ENCODE measurements at places on chromosomes 3 and 15. TPM values are rescaled to one million over a fixed set of nuclear protein-coding genes. Genes with fewer than 3 reads are reported as not detected.

DNA sequence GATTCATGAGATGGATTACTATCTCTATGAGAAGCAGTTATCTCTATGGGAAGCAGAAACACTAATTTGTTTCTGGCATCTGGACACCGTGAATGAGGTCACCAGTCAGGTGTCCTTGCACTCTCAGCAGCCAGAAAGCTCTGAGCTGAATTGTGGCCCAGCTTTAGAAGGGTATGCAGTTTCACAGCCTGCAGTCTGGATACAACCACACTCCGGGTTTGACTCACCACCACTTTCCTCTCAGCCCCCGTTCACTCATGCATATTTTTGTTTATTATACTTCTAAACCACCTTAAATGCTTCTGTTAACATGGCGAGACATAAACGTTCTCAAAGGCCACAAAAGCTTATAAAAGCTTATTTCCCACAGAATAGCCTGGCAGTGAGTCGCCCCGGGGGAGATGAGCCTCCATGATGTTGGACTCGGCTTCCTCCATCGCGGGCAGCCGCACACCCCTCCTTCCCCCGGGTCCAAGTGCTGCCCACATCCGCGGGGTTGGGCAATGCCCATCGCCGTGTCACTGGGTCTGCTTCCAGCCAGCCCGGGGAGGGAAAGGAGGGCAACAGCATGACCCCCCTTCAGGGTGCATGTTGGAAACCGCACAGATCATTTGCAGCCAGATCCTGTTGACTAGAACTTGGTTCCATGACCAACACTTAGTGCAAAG is 16.8 kb upstream of the SLC41A3 start:
- DNase-seq, result no peak

DNA sequence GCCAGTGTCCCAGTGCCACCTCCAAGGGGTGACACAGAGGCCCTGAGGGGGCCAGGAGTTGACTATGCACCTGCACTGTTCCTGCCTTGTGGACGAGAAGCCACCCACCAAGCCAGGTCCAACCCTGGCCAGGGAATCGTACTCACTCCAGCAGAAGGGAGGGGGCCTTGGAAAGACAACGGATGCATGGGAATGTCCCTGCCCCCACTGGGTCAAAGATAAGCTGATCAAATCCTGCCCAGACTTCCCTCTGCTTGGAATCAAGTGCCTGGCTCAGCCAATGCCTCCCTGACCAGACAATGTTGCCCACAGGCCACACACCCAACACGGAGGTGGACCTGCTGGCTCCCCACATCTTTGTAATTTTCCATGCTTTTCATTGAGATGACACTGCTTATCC is 23.9 kb downstream of the CACNA2D2 start:
- DNase-seq, result no peak

GRCh38 chr3:194514626-194515025 is 27.8 kb upstream of the ATP13A3 start:
- no peak for DNase-seq

DNA sequence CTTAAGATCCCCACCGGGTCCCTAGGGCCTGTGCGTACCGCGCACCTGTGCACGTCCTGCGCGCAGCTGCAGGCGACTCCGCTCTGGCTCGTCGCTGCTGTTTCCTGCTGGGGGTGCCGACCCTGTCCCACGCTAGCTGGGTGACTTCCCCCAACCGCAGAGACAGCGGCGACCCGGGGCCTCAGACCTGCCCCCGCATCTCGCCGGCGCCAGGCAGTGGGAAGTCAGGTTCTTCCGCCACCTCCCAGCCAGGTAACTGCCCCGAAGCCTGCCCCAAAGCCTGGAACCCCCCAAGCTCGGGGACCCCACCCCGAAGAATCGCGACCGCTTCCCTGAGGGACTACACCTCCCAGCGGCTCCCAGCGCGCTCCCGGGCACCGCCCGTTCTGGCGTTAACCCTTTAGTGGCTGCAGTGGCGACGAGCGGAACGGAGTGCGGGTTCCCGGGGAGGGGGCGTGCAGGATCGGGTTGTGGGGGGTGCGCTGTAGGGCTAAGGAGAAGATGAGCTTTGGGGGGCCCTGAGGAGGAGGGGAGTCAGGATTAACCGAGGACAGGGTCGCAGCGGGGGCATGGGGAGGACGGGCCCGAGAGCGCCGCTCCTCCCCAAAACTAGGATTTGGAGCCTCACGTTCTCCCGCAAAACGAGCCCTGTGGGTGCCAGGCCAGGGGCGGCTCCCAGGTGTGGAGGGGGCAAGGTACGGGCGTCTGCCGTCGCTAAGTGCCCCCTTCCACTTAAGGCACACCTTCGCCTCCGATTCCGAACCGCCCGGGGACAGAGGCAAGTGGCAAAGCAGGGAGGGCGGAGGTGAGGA is 589 bp downstream of the NEIL1 start:
- DNase-seq, result peak; percentile 75

NTRK3 gene
- total RNA-seq, result 4.9 TPM

GPR15 gene
- total RNA-seq, result not detected

- DNase-seq, result no peak
Observed at GRCh38 chr3:63132461-63133250, 145.5 kb upstream of the SYNPR start.

RASL12 gene
- total RNA-seq, result 6.5 TPM

NEIL1 gene
- 21.1 TPM for total RNA-seq

DNA sequence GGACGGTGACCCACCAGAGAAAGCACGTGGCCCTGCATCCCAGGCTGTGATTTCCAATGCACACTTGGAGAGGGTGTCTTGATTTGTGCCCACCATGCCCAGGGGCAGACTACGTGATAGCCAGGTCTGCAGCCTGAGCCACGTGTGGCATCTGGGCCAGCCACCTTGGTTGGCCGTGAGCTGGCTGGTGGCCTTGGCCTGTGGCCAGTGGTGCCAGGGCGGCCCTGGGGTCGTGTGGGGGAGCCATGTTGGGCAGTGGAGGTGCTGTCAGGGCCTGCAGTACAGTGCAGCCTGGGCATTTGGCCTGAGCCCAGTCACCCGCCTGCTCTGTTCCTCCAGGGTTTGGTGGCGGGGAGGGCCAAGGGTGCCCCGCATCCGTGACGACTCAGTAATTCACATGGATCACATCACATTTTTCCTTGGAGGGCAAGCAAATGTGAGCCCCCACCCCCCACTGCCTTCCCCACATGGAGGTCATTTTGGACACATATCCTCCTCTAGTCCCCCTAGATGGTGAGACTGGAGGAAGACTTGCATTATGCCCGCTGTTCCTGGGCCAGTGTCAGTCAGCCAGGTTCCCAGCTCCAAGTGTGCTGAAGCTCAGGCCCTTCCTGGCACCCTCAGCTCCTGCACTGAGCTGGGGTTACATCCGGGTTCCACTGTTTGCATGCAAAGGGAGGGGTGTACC is 201.4 kb downstream of the UBE3A start:
- DNase-seq, result no peak

GRCh38 chr3:189340680-189341460 is 169.1 kb downstream of the TPRG1 start:
- no peak for DNase-seq

DNA sequence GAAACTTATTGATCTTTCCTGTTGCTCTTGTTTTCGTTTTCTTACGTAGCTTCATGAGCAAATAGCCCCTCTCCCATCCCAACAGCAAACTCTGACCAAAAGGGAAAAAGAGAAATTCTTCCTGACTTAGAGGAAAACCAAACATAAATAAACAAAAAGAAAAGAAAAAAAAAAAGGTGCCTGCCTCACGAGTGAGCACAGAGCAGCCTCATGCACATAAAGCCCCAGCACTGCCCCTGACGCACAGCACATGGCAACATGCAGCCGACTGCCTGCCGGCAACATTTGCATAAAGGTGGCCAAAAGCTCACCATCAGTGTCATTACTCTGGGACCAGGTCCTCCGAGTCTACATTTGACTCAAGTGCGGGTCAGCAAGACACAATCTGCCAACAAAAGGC is 6.4 kb downstream of the POC1A start:
- DNase-seq, result no peak

DNA sequence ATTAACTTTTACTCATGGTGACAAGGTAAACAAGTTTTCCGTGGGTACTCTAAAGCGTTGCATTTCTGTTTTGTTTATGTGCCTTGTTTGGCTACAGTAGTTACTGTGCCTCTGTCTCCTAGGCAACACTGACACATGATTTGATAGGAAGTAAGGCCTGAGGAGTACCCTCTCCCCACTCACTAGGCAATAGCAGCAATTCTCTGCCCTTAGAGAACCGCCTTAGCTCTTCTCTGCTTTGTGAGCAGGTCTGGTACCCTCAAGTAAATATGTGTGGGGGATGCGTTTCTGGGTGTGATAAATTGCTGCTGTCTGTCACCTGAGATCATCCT is at the start of gene IL5RA:
Gene IL5RA, minus strand, starts transcription at position 76 of the 332 bp plus-strand sequence. CDS start 5,390 bp downstream, outside the sequence.
- DNase-seq, result peak; percentile 41

DNA sequence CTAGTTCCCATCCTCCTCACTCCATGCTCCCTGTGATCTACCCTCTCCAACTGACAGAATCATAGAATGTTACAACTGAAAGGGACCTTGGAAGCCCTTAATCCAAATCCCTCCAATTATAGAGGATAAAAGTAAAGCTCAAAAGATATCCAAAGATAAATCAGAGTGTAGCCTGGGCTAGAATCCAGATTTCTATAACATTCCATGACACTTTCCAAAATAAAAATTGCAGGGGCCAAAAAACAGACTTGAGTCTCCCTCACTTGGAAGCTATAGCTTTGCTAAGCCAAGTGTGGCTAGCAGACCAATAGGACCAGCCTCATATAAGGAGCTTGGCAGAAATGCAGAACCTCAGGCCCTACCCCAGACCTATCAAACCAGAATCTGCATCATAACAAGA is 148.1 kb downstream of the NTRK3 start:
- no peak for DNase-seq

DNA sequence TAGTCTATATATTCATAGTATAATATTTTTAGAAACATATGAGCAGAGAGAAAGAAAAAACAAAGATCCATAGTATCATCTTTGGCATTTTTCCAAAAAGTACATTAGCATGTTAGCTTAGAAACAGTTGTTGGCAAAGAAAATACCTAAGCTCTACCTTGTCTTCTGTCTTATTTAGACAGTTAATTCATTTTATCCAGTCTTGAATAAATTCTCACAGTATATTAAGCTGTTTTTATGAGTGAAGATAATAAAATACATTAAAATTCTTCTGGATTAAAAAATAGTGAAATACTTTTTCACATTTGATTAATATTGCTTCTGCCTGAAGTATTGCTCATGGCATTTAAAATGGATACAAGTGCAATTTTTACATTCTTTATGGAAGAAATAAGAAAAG is 145.2 kb downstream of the ZIC1 start:
- no peak for DNase-seq

GRCh38 chr15:65558997-65559760 is 28.9 kb downstream of the HACD3 start:
- no peak for DNase-seq

UBL7 gene
- 54.6 TPM for total RNA-seq

- DNase-seq, result peak; percentile 76
Observed at GRCh38 chr15:56919031-56919608, 676 bp downstream of the TCF12 start.

GRCh38 chr15:98738689-98739401 is 90.5 kb downstream of the IGF1R start:
- no peak for DNase-seq

CEP97 gene
- total RNA-seq, result 12.1 TPM

DNA sequence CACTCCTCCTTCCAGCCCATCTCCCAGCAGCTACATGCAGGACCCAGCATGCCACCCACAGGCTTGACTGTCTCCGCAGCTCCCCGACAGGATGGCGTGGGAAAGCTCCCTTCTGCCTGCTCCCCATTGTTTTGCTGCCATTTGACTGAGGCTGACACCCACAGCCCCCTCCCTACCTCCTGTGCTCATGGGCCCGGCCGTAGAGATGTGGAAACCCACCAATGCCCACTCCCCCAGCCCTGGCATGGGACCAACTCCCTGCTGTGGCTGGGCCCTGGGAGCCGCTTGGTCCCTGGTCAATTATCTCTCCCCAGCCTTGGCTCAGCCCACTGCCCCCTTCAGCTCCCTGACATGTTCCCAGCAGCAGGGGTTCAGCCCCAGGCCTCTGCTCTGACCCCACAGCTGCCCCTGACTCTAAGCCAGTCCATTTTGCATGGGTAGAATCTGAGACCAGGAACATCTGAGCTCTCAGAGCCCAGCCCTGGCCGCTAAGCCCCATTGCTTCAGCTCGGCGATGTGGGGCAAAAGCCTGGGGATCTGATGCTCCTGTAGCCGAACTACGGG is 8.2 kb downstream of the C3orf22 start:
- DNase-seq, result no peak

DNA sequence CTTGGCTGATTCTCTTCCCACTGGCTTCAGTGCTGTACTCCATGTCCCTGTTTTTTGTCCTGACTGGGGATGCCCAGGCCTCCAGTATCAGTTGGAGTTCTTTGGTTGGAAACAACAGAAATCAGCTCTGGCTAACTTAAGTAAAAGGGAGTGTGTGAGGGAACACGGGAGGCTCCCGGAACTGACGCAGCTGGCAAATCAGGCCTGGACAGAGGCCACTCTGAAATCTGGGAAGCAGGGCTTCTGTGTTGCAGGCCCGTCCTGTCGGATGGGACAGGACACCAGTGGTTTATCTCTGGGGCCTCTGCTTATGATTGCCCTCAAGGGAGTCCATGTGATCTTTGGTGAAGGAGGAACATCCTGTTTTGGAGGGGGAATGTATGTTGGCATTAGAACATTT is 124.3 kb downstream of the CHCHD6 start:
- no peak for DNase-seq

SNTN gene
- total RNA-seq, result not detected

CISH gene
- total RNA-seq, result 5.9 TPM

DNA sequence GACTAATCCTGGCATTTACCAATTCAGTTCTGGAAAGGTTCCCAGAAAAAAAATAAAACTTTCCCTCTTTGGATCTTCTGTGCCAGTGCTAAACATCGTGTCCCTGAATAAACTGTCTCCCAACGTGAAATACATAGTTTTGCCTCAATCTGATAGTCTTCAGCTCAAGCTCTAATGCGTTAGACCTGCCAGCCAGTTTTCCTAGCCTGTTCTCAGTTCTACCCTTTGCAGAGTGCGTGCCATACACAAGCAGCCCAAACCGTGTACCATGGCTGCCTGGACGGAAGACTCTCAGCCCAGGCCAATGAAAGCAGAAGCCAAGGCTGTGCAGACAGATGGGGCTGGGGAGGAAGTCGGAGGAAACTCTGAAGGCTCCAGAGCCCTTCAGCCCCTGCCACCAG is 11.4 kb upstream of the OCA2 start:
- DNase-seq, result no peak

DNA sequence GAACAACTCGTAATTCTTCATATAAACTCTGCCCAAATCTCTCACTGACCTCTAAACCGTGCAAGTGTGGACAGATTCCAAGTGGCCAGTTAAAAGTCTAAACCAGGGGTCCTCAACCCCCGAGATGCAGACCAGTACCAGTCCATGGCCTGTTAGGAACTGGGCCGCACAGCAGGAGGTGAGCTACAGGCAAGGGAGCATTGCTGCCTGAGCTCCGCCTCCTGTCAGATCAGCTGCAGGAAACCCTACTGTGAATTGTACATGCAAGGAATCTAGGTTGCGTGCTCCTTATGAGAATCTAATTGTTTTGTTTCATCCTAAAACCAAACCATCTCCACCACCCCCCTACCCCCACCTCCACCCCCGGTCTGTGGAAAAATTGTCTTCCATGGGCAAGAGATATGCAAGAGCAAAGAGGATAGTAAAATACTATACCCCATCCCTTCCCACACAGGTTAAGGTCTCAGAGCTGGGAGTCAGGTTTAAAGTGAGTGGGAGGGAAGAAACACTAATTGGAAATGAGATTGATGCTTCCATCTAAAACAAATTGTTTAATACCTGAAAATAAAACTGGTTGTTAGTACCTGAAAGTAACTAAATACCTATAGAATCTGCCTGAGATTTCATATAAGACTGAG is 54.0 kb downstream of the POLQ start:
- no peak for DNase-seq

TNFSF10 gene
- total RNA-seq, result 21.3 TPM

MINAR1 gene
- total RNA-seq, result 1.3 TPM

- peak; percentile 46 for DNase-seq
Observed at GRCh38 chr15:75176396-75176761, 25.3 kb upstream of the C15orf39 start.

Data from hepatocyte (in vitro differentiated cells).